ENCODE measurements at places on chromosomes 16 and 17. TPM values are rescaled to one million over a fixed set of nuclear protein-coding genes. Genes with fewer than 3 reads are reported as not detected.

DNA sequence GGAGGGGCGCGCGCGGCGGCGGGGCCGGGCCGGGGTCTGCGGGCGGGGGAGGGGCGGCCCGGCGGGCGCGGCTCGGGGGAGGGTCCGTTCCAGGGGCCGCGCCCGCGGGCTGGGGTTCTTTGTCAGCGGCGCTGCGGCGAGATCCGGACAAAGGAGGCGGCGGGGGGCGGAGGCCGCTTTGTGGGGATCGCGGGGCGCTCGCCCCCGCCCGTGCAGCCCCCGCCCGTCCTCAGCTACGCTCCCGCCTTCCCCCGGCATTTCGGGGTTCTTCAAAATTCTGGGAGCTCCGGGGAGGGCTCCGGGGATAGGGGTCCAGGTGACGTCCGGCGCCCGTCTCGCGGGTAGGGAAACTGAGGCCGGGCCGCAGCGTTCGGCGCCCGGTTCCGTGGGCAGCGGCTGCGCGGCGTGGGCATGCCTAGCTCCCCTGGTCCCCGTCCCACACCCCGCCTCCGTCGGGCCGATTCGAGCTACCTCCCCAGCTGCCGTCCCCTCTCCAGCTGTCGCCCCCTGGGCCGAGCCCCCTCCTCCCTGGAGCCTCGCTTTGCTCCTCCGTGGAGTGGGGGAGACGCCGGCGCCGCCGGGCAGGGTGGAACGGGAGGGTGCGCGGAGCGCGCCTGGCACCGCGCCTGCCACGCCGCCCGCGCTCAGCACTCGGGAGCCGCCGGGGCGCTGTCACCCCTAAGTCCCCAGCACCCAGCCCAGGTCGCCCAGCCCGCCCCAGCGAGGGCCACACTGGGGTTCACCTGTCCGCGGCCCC is 546 bp downstream of the SNN start:
- H3K27ac ChIP-seq, result no peak overlapping the region
- H3K4me1 ChIP-seq, result peaks cover 72% of the 10 kb centered on the region
- H3K36me3 ChIP-seq, result no peaks in the 10 kb centered on the region

- no peaks in the 10 kb centered on the region for H3K36me3 ChIP-seq
- no peak for DNase-seq
- H3K4me3 ChIP-seq, result no peak overlapping the region
- H3K4me1 ChIP-seq, result no peaks in the 10 kb centered on the region
- no peak overlapping the region for H3K27ac ChIP-seq
- H3K27me3 ChIP-seq, result peaks cover 18% of the 10 kb centered on the region
These were observed 444.9 kb downstream of the SOX9 start for GRCh38 chr17:72565758-72566157.

DNA sequence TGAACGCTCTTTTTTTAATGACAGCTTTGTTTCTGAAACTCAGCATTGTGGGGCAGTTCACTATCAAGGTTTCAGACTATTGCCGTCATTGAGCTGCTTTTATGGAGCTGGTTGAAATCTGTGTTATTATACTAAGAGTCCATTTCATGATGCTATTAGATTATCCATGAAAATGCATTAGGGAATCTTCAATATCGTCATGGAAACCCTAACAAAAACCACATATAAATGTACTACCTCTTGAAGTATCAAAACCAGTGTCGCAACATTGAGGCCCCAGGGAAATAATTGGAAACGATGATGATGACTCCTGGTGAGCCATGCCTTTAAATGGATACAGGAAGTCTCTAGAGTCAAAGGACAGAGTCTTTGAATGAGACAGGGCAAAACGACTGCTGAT is 231.6 kb upstream of the CPHXL start:
- H3K27ac ChIP-seq, result no peak overlapping the region
- H3K27me3 ChIP-seq, result no peaks in the 10 kb centered on the region
- no peaks in the 10 kb centered on the region for H3K36me3 ChIP-seq
- no peak for DNase-seq
- H3K4me3 ChIP-seq, result no peak overlapping the region

- no peak overlapping the region for H3K27ac ChIP-seq
- H3K4me1 ChIP-seq, result peaks cover 10% of the 10 kb centered on the region
- H3K27me3 ChIP-seq, result no peaks in the 10 kb centered on the region
- H3K36me3 ChIP-seq, result peaks cover 5% of the 10 kb centered on the region
These were observed 29.6 kb upstream of the FOXK2 start for GRCh38 chr17:82489851-82490511.

DNA sequence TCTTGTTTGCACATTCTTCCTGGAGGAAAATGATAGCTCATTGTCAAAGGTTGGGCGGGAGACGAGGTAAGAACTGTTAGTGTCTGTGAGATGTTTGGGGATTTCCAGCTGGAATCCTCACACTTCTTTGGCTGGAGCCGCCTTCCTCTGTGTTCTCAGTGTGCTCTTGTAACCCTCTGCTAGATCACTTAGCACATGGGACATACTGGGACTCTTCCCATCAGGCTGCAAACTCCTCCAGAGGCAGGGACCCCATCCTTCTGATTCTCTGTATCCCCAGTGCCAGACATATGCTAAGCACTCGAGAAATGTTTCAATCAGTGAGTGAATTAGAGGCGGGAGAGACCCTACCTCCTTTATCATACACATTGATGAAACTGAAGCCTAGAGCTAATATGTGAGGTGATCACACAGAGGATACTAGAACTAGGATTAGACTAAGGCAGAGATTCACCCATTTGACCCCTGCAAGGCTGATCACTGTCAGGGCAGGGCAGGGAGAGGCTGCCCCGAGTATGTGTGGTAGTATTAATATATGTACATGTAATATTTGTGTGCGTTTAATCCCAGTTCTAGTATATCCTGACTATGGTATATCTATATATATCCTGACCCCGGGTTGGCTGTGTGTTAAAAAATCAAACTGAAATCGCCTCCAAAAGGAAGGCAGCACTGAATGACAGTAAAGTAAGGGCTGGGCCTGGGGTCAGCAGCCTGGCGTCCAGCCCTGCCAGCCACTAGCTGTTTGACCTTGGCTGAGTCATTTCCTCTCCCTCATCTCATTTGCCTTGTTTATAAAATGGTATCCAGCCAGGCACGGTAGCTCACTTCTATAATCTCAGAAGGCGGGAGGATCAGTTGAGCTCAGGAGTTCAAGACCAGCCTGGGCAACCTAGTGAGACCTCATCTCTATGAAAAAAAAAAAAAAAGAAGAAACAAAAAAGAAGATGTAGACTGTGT is 75.5 kb upstream of the TBX2 start:
- H3K27ac ChIP-seq, result no peak overlapping the region
- no peak overlapping the region for H3K4me3 ChIP-seq
- no peaks in the 10 kb centered on the region for H3K36me3 ChIP-seq
- H3K4me1 ChIP-seq, result no peaks in the 10 kb centered on the region

DNA sequence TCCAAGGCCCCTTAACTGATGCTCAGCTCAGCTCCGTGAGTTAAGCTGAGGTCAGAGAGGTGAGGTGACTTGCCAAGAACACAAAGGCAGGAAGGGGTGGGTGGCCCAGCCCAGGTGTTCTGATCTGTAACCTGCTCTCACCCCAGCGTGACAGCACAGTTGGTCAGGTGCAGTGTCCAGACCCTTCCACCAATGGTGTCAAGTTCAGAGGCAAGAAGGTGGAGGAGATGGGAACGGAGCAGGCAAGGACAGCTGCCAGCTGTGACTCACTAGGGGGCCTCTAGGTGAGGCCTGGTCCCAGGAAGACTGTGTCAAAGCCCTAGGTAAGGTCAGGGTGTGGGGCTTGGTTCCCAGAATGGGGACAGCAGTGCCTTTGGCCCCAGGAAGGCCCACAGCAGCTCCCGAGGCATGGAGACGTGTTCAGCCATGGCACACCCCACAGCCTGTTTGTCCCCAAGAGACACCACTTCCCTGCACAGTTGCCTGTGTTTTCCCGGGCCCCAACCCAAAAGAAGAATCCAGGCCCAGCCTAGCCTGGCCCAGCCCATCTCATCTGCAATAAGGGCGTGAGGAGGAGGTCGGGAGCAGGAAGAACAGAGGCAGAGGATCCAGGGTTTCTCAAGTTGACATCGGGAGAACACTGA is 7.2 kb downstream of the WFIKKN2 start:
- H3K36me3 ChIP-seq, result no peaks in the 10 kb centered on the region
- no peak overlapping the region for H3K27ac ChIP-seq
- no peaks in the 10 kb centered on the region for H3K4me1 ChIP-seq
- DNase-seq, result no peak
- H3K27me3 ChIP-seq, result no peaks in the 10 kb centered on the region

DNA sequence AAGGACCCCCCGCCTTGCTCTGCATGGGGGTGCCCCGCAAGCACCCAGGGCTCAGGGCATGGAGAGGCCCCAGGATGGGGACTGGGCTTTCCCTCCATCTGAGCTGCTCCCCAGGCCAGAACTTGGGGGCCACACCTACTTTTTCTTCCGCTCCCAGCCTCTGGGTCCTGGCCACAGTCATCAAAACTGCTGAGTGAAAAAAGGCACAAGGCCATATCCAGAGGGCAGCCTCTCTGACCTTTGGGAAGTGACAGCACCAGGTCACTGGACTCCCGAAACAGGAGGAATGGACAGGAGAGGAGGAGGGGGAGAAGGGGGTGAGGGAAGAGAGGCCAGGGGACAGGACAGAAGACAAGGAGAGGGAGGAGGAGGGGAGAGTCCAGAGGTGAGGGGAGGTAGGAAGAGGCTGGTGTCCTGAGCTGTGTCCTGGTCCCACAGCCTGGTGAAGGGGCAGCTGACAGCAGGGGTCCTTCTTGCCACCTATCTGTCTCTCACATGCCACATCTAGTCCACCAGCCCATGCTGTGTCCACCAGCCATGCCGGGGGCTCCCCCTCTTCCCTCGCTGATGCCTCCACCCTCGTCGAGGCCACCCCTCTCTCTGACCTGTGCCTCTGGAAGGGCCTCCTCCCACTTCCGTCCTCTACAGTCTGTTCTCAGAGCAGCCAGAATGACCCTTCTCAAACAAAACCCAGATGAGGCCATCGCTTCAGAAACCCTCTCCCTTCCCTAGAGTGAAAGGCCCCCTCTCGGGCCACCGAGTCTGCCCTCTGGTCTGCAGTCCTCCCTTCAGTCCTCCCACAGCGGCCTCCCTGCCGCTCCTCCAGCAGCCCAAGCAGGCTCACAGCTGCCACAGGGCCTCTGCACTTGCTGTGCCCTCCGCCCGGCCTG is 73.9 kb upstream of the TOB1 start:
- H3K4me1 ChIP-seq, result peaks cover 18% of the 10 kb centered on the region

DNA sequence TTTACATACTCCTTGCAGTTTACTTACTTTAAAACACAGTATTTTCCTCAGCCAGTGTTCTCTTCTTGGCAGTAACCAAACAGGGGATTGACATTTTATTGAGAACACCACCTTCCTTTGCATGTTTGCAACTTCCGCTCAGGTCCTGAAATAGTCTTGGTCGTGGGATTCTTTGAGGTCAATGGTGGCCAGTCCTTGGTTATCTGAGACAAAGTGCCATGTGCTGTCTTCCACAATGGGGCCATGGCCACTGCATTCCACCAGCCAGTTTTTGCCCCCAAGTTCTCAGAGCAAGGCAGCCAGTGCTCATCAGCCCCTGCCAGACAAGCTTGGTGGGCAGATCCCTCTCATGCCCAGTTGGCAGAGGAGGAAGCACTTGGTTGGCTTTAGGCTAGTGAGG is 22.9 kb downstream of the CMTM4 start:
- no peaks in the 10 kb centered on the region for H3K36me3 ChIP-seq
- H3K27ac ChIP-seq, result no peak overlapping the region
- H3K4me3 ChIP-seq, result no peak overlapping the region
- DNase-seq, result no peak
- H3K4me1 ChIP-seq, result no peaks in the 10 kb centered on the region
- no peaks in the 10 kb centered on the region for H3K27me3 ChIP-seq

- DNase-seq, result no peak
- no peak overlapping the region for H3K4me3 ChIP-seq
- peak overlapping the region; percentile 61 for H3K27ac ChIP-seq
- peaks cover 11% of the 10 kb centered on the region for H3K4me1 ChIP-seq
- H3K36me3 ChIP-seq, result peaks cover 29% of the 10 kb centered on the region
- no peaks in the 10 kb centered on the region for H3K27me3 ChIP-seq
These were observed 39.4 kb downstream of the STH start for GRCh38 chr17:46038414-46038813.

DNA sequence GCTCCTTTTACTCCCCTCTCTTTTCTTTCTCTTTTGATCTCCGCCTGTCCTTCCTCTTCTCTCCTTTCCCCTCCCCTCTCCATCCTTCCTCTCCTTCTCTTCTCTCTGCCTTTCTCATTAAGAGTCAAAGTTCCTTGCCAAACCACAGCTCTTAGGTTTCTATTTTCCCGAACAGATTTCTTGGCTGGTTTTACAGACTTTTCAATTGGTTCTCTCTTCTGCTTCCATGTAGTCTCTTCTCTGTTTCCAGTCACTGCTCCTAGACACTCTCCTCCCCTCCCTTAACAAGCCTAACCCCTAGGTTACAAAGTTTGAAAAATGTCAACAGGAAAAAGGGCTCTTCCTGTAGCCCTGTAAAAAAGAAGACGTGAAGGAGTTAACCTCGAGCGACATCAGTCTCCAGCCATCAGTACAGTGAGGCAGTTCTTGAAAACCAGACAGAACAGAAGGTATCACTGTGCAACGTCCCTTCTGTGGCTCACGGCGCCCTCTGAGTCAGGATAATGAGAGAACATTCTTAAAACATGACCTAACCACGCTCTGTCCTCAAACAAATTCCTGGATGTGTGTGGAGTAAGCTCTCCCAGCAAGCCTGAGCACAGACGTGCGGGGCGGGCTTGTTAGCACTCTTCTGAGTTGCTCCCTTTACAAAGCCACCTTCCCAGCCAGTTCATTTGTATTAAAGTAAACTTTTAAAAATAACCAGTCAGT is 11.6 kb upstream of the MARCHF10 start:
- no peak for DNase-seq
- H3K4me1 ChIP-seq, result peaks cover 7% of the 10 kb centered on the region
- H3K36me3 ChIP-seq, result no peaks in the 10 kb centered on the region
- H3K4me3 ChIP-seq, result no peak overlapping the region
- peaks cover 14% of the 10 kb centered on the region for H3K27me3 ChIP-seq

DNA sequence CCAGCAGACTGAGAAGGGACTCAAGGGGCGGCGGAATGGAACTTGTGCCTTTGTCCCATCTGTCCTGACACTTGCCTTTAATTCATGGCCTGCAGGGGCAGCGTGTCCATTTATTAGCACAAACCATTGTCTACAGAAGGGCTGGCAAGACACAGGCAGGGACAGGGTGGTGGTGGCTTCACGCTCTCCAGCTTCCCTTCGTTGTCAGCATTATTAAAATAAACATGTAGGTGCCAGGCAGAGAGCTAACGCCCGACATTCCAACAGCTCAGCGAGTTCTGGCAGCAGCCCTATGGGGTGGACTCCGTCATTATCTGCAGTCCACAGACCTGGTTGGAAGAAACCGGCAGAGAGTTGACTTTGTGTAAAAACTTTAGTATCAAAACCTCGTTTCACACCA is 16.3 kb downstream of the DNAI2 start:
- peaks cover 8% of the 10 kb centered on the region for H3K36me3 ChIP-seq
- H3K4me1 ChIP-seq, result peaks cover 49% of the 10 kb centered on the region
- H3K4me3 ChIP-seq, result no peak overlapping the region

Gene TTYH2
- 5.3 TPM for total RNA-seq

Gene HID1
- 7.3 TPM for total RNA-seq

Gene TBC1D28
- total RNA-seq, result not detected

Gene SULT1A4
- 1.4 TPM for total RNA-seq

Gene ZNF75A
- 40.4 TPM for total RNA-seq

Gene CFAP97D1
- total RNA-seq, result not detected
